Glutamatergic neuron (in vitro differentiated cells): ENCODE measurements at places on chromosomes 7 and 10.

GRCh38 chr10:77392236-77392721 is 245.3 kb downstream of the KCNMA1 start:
- no peaks in the 10 kb centered on the region for H3K36me3 ChIP-seq
- DNase-seq = no peak
- peaks cover 8% of the 10 kb centered on the region for H3K27me3 ChIP-seq
- no peak overlapping the region for H3K27ac ChIP-seq

DNA sequence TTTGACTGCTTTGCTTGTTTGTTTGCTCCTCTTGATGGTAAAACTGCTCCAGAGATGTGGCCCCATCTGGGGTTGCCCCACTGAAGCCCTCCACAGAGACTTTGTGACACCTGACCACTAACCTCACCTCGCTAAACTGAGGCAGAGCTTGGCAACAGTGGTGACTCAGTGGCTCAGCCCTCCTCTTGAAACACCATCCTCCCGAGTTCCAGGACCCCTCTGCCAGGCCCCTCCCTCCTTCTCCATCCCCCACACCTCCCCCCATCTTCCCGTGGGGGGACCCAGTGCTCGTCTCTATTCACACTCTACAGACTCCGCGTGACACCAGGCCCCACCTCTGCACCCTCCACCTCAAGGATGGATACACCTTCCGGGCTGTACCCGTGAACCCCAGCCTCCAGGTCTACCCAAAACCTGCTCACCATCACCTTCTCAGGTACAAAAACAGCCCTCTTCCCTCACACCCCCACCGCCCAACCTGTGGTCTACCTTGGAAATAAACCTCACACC is 19.0 kb upstream of the RET start:
- no peak overlapping the region for H3K27ac ChIP-seq
- H3K36me3 ChIP-seq = no peaks in the 10 kb centered on the region
- DNase-seq = no peak
- H3K4me1 ChIP-seq = peaks cover 7% of the 10 kb centered on the region
- H3K27me3 ChIP-seq = peaks cover 9% of the 10 kb centered on the region

DNA sequence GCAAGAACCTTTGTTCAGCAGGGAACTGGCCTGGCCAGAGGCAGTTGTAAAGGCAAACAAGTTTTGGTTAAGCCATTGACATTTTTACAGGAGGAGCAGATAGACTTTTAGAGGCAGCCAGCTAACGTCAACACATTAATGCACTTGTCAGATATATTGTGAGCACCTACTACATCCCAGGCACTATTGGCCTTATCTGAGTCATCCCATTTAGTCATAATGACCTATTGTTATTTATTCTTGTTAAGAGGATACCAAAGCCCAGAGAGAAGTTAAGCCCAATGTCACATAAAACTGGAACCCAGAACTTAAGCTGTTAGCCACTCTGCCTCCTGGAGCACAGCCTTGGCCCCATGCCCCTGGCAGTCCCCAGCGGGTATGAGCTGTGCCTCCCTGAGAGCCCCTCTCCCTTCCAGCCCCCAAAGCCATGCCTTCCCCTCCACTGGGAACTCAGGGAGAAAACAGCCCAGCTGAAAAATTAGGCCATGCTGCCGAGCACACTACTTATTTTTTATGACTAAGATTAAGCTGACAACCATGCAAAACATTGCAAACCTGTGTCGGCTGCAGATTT is 32.7 kb upstream of the TRIM8 start:
- no peaks in the 10 kb centered on the region for H3K36me3 ChIP-seq
- no peak overlapping the region for H3K27ac ChIP-seq
- DNase-seq = no peak
- peaks cover 13% of the 10 kb centered on the region for H3K4me1 ChIP-seq

GRCh38 chr10:51297438-51297837 is 223.2 kb downstream of the PRKG1 start:
- H3K4me3 ChIP-seq = no peak overlapping the region
- H3K27ac ChIP-seq = no peak overlapping the region
- no peak for DNase-seq

GRCh38 chr7:51260516-51260915 is 56.1 kb downstream of the COBL start:
- H3K27ac ChIP-seq = no peak overlapping the region
- peaks cover 1% of the 10 kb centered on the region for H3K27me3 ChIP-seq
- no peak for DNase-seq
- no peaks in the 10 kb centered on the region for H3K36me3 ChIP-seq
- H3K4me1 ChIP-seq = no peaks in the 10 kb centered on the region
- H3K4me3 ChIP-seq = no peak overlapping the region

DNA sequence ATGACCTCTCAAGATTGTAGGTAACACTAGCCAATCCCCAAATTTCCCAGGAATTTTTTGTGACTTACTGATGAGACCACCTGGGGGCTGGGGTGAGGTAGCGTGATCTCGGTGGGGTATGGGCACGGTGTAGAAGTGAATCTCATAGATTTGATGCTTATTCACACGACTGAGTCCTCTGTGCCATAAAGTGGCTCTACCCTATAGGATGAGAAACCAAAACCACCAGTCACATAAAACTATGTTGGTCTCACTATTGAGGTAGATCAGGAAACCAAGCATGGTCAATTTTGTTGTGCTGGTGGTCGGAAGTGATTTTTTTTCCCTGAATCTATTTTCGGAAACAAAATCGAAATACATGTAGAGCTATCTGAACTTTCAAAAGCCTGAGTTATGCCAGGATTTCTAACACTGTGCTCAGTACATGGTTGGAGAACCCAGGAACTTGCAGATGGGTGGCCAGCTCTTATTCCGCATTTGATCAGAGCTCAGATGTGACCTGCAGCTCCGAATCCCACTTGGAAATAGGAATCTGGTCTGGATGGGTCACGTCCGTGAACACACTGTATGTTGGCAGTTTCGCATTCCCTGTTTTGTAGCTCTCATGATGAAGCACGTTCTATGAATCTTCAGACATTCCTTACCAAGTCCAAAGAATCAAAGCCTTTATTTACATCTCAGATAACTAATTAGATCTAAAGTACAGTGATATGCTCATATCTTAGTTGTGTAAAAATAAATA is 261.5 kb downstream of the KLF6 start:
- H3K36me3 ChIP-seq = peaks cover 7% of the 10 kb centered on the region
- no peak overlapping the region for H3K27ac ChIP-seq
- H3K27me3 ChIP-seq = no peaks in the 10 kb centered on the region
- no peak for DNase-seq
- no peak overlapping the region for H3K4me3 ChIP-seq

- no peak for DNase-seq
- no peak overlapping the region for H3K4me3 ChIP-seq
- H3K27ac ChIP-seq = no peak overlapping the region
- H3K27me3 ChIP-seq = peaks cover 2% of the 10 kb centered on the region
- H3K36me3 ChIP-seq = peaks cover 13% of the 10 kb centered on the region
Observed at GRCh38 chr10:124372899-124373298, 45.8 kb downstream of the OAT start.
